ENCODE measurements at places on chromosomes 6 and 20.

DNA sequence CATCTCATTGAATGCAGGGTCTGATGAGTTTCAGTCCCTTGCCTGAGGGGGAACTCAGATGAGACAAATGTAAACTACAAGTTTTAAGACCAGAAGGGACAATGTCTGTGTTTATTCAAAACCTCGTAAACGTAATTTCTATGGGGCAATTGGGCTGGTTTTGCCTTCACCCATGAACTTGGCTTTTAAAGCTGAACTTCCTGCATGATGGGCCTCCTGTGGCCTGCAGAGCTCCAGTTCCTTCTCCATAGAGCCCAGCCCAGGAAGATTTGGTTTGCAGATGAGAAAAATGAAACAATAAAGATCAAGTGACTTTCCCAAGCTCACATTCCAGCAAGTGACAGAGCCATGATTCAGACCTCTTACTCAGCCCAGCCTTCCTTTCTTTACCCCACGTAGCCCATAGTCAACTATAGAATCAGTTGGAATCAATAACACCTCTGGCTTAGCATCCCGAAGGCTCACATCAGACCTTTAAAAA lies 612.3 kb downstream of the UTRN start:
- no peak for DNase-seq

- DNase-seq = no peak
Observed at GRCh38 chr20:61290721-61291120, 38.7 kb downstream of the CDH4 start.

DNA sequence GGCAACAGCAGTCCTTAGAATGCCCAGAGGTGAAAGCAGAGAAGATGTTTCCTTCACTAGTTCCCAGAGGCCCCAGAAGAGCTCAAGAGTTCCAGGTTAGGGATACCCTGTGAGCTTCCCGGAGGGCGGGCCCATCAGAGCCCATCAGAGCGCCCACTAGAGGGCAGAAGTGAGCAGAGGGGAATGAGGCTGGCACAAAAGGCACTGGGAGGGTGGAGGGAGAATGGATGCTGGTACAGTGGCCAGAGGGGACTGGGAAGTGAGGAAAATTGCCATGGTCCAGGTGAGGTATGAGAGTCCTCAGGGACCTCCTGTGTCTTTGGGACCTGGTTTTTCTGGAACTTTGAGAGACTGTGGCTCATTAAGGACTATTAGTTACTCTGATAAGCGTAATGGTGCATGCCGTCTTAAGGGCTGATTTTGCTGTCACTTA lies 57.3 kb downstream of the LINC00237 start:
- no peak for DNase-seq

- no peak for DNase-seq
Observed at GRCh38 chr20:17500826-17501225, 30.4 kb downstream of the BFSP1 start.

DNA sequence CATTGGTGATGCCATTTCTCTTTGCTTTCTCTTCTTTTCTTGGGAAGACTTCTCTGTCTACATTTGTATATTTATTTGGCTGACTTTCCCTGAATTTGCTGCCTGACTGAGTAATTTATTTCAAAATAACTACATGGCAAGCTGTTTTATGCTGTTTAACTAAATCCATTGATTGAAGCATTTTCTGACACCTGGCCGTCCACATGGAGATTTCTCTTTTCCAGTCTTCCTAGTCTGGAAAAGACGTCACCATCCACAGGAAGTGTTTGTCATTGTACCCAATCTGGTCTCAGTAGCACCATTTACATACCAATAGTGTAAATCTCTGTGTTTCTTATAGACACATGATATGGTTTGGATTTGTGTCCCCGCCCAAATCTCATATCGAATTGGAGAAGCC lies 9.2 kb upstream of the MAS1L start:
- no peak for DNase-seq

DNA sequence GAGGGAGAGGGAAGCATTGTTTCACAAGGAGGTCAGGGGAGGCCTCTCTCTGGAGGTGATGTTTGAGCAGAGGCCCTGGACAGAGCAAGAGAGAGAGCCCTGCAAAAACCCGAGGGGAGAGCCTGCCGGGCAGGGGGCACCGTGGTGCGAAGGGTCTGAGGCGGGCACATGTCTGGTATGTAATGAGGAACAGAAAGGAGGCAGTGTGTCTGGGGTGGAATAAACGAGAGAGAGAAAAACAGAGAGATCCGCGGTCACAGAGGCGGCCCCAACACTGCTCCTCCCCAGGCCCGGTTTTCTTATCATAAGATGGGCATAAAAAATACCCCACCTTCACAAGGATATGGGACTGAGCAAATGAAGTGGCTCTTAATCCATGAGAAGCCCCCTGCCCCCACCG lies 119.2 kb downstream of the PREX1 start:
- DNase-seq = no peak

- no peak for DNase-seq
Observed at GRCh38 chr20:63054103-63054474, 47.3 kb upstream of the BHLHE23 start.

DNA sequence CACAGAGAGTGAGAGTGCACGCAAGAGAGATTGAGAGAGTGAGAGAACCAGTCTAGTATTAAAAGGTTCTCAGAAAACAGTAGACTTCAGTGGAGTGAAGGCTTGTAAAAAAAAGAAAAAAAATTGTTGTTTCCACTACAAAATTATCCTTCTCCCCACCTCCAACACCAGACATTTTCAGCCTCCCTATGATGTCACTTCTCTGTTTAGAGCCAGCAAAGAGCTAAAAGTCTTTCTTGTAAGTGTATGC lies 77.8 kb downstream of the BACH2 start:
- DNase-seq = no peak
